NCI-H1436 (cell line): ENCODE measurements at places on chromosomes 5 and 9.

DNA sequence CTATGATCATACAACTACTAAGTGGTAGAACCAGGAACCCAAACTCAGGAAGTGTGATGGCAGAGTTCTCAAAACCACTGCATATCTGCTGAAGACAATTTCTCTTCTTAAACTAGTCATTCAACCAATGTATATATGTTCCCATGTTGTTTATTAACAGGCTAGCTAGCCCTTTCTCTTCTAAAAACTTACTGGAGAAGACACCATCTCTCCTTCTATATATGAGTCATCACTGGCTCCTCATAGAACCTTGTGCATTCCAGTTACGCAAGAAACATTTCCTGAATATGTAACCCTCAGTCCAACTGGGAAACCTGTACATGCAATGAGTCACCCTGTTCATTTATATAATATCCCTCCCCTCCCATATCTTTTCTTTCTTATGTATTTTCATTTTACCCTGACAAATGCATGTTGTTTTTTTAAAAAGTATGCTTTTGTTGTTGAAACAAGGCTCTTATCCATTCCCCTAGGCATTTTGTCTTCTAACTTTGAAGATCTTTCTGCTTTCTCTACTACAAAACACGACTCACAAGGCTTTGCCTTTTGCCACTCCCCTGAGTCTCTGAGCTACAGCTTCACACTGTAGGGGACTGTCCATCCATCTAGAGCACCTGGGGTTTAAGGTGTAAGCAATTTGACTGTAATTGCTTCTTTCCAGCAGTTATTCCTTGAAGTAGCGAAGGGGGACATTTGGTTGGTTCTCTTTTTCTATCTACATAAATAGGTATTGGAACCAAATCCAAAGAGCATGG, 119.5 kb downstream of the ANXA1 start:
- no peak for DNase-seq

DNA sequence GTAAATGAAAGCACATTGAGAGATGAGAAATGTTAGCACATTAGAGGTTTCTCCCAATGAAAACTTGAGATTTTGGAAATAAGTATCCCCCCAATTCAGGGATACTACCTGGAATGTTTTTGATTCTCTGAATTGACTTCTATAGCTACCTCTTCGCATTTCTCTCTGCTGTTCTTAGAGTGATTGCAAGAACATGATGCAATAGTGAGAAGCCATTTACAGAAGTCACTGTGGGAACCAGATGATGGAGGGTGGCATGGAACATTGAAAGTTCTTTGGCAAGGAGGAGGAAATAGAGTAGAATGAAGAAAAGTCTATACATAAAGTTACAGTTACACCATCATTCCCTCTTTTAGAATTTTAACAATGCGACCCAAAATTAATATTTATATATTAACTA, 9.2 kb downstream of the NPR3 start:
- no peak for DNase-seq

- DNase-seq: peak; percentile 67
These were observed 56.4 kb downstream of the NEURL1B start for GRCh38 chr5:172697123-172698121.

GRCh38 chr5:139183502-139183901, 14.7 kb downstream of the SIL1 start:
- DNase-seq: no peak
